ENCODE measurements at places on chromosomes 5 and 9. TPM values are rescaled to one million over a fixed set of nuclear protein-coding genes. Genes with fewer than 3 reads are reported as not detected.

GRCh38 chr9:36924757-36925432 is 109.2 kb downstream of the PAX5 start:
- H3K27me3 ChIP-seq: peaks cover 3% of the 10 kb centered on the region
- no peaks in the 10 kb centered on the region for H3K4me1 ChIP-seq
- no peak for DNase-seq
- H3K4me3 ChIP-seq: no peak overlapping the region
- no peaks in the 10 kb centered on the region for H3K36me3 ChIP-seq

- H3K27me3 ChIP-seq: no peaks in the 10 kb centered on the region
- DNase-seq: no peak
- H3K27ac ChIP-seq: no peak overlapping the region
- H3K4me1 ChIP-seq: no peaks in the 10 kb centered on the region
Measured at GRCh38 chr5:154618696-154619095, 136.5 kb upstream of the LARP1 start.

DENND1A gene
- 23.0 TPM for total RNA-seq

THG1L gene
- 11.3 TPM for total RNA-seq

POMT1 gene
- total RNA-seq: 25.9 TPM

All from lower lobe of right lung (tissue), 2 donors.